ENCODE measurements at places on chromosomes 6 and 20.

DNA sequence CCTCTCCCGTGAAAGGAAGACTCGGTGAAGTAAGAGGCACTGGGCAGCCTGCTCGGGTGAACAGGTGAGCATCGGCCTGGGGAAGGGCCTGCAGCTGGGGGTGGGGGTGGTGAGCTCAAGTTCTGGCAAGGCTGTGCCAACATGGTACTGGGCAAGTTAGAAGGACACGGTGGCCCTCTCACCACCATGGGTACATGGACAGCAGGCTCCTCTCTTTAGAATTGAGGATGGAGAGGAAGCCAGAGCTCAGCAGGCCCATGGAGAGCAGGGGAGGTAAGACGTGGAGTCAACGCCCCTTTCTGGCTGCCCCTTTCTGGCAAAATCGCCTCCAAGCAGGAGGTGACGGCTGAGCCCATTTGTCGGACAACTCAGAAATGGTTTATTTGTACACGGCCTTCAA, 135.6 kb downstream of the ANKRD60 start:
- no peak for DNase-seq

- no peak for DNase-seq
These were observed 3.2 kb upstream of the TGM3 start for GRCh38 chr20:2292416-2293110.

- DNase-seq: peak; percentile 10
These were observed 3.8 kb downstream of the EFHC1 start for GRCh38 chr6:52423971-52424381.

DNA sequence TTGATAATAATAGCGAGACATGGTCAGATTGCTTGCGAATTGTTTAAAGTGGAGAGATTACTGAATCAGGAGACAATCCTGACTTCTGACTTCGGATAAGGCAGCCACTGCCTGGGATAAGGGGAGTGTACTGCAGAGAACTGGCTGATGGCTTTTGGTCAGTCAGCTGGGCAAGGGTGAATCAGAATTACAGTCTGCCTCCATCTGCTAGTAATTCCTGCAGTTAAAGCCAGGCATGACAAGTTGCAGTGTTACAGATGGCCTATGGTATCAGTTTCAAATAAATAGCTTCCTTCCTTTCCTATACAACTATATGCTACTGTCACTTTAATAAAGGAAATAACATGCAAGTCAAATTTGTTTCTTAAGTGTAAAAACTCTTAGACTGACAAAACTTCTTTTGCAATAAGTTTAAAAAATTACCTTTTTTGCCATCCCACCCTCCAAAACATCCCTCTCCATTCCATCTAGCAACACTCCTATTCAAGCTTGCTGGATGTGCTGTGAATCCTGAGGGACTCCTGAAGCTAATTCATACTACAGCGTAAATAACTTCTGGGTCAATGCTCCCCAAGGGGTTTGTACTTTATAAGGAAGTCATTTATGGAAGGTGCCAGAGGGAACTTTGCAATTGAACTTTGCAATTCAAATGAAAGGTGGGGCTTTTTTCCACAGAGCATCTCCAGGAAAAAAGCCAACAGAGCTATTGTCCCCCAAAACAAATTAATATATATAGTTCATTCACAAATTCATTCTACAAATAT, 245.2 kb downstream of the ADGRB3 start:
- DNase-seq: no peak

DNA sequence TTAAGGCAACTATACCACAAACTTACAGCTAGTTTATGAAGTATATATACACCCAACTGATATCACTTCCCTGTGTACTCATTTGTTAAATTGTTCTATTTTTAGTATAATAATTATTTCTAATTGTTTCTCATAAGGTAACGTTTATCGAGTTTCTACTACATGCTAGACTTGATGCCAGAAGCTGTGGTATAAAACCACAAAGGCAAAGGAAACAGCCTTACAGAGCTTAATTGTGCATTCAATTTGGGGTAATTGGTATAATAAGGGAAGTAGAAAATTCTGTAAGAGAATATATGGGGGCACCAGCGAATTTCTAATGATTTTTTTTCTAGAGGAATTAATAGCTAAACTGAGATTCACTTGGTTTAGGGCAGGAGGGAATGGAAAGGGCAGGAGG, 183.9 kb downstream of the GRM1 start:
- no peak for DNase-seq

GRCh38 chr6:167564416-167565250, 239.7 kb downstream of the TTLL2 start:
- DNase-seq: no peak

GRCh38 chr6:130075879-130076460, 57.6 kb downstream of the L3MBTL3 start:
- DNase-seq: no peak

- DNase-seq: no peak
These were observed 128.0 kb upstream of the SASH1 start for GRCh38 chr6:148214667-148215066.

- no peak for DNase-seq
These were observed 133.7 kb upstream of the TBX18 start for GRCh38 chr6:84897988-84898594.

- no peak for DNase-seq
These were observed 399.9 kb upstream of the HSF2 start for GRCh38 chr6:121999456-122000065.

GRCh38 chr6:161292145-161292544, 18.3 kb upstream of the AGPAT4 start:
- no peak for DNase-seq

- no peak for DNase-seq
These were observed 86.8 kb upstream of the AFDN start for GRCh38 chr6:167739721-167740475.

DNA sequence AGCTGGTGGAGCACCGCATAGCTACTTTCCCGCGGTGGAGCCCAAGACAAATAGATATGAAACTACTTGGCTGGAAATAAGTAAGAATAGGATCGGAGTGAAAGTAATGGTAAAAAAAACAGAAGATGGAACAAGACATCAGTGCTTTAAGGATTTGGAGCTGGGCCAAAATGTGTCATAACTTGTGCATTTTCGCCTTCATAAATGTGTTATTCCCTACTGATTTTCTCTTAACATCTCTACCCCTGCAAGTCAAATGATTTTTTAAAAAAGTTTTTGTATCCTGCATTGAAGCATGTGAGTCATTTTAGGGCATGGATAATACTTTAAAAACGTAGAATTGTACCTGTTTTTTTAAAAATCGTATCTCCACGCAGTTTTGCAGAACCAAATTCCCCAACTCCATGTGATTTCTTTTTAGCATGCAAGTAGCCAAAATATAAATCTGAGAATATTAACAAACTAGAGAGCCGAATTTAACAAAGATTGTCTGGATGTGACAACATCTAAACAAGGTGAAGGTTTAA, 882 bp upstream of the FAM184A start:
- DNase-seq: peak; percentile 27

DNA sequence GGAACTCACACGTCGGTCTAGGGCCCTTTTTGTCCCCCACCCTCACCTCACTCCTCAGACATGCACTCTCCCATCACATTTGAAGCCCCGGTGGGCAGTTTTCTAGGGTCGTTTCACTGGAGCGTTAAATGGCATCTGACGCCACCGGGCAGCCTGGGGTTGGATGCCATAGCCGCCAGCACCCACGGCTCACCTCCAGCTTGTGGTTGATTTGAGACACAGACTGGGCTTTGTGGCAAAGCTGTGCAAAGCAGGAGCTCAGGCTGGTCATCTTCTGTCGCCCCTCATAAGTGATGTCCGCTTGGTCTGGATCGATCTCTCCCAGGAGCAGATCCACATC, 530 bp downstream of the GOPC start:
- peak; percentile 2 for DNase-seq

DNA sequence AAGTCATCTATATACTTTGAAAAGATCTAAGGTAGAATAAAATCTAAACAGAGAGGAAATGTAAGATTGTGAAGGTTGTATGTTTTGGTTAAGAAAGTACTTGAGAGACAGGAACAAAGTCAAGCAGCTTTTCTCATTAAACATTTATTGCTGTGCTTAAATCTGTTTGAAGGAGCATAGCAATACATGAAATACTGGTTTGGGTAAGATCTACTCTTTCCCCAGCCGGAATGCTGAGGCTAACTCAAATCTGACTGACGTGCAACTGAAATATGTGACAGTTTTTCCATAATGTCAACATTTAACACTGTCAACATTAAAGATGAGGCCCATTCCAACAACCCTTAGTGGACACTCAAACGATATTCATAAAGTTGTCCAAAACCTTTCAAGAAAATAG, 59.9 kb downstream of the MAN1A1 start:
- no peak for DNase-seq

DNA sequence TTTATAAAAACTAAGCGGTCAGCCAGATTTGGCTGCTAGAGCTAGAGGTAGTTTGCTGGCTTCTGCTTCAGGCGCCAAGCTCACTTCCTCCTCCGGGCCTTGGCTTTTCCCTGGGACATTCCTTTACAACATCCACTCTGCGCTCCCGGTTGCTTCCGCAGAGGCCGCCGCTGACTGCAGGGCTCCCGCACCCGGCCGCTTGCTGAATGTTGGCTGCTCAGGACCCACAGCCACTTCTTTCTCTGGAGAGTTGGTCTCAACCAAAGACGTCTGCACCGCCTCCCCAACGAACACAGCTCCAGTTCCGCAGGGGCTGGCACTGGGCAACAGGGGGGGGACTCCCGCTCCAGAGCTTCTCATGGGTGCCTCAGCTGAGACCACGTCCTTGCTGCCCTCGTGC, 282.8 kb downstream of the TFAP2C start:
- DNase-seq: no peak

DNA sequence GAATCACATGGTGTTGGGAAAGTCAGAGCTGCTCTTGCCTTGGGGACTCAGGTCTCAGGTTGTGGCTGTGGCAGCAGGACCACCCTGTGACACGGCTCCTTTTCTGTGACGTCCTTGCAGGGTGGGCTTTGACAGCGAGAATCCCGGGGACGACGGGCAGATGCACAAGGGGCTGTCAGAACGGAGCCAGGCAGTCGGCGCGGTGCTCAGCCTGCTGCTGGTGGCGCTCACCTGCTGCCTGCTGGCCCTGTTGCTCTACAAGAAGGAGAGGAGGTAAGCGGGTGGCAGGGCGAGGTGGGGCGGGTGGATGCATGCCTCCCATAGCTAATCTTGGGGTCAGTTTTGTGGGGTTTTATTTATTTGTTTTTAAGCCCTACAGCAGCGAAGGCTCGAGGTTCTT, 19.2 kb upstream of the SLC22A1 start:
- DNase-seq: no peak

DNA sequence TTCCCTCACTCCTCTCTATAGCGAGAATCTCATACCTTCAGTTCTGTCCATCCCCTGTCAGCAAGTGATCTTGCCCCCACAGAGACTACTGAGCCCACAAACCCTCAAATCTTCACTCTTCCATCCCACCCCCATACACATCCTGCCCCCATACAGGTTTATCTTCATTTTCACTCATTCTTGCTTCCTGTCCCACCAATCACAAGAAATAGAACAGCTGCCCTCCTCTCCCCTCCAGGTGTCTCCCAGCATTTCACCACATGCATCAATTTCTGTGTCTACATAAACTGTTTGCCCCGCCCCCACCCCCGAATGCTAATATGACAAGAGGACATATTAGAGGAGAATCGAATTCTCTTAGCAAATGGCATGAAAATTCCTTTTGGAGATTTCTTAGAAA, 54.9 kb upstream of the CARMIL1 start:
- no peak for DNase-seq

DNA sequence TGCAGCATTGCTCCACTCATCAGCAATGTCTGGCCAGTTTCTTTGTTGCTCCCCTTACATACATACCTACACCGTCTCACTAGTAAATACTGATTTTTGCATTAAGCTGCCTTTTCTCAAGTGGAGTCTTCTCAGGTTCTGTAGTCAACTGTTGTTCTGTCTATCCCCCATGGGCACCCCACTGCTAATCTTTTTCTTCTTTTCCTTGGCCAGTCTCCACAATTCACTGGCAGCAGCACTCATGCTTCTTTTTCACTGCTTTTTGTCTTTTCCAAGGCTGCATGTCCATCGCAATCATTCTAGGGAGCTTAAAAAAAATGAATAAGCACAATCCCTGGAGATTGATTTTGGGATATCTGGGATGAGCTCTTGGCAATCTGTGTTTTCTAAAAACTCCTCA, 10.3 kb upstream of the ERVFRD-1 start:
- no peak for DNase-seq

DNA sequence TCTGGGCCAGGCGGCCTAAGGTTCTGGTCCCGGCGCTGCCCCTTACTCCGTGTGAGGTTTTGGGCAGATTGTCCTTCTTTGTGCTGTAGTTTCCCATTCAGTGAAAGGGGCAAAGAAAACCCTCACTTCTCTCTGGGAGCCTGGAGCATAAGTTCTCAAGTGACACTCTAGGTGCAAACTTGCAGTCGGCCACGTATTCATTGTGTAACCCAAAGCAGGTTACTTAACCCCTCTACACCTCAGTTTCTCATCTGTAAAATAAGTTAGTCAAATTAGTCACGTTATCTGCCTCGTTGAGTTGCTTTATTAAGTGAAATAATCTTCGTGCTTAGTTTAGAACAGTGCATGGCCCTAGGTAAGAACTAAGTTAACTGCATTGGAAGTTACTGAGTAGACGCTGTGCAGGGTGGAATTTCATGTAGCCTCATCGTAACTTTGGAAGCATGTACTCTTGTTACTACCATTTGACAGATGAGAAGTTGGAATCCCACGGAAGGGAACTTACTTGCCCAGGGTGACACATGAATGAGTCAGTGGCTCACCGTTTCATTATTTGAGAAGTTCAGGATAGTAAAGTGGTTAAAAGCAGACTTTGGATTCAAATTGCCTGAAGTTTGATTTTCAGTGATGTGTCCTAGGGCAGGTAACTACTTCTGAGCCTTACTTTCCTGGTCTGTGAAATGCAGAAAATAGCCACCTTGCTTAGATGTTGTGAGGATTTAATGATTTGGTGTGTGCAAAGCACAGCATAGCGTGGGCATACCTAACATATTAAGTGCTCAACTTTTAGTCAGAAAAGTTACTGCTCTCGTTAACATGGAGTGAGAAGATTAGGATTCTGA, 556 bp upstream of the MROH8 start:
- DNase-seq: peak; percentile 32

- DNase-seq: no peak
These were observed 395.4 kb downstream of the FRK start for GRCh38 chr6:115665310-115665709.

GRCh38 chr20:48747840-48748414, 79.9 kb downstream of the PREX1 start:
- no peak for DNase-seq

DNA sequence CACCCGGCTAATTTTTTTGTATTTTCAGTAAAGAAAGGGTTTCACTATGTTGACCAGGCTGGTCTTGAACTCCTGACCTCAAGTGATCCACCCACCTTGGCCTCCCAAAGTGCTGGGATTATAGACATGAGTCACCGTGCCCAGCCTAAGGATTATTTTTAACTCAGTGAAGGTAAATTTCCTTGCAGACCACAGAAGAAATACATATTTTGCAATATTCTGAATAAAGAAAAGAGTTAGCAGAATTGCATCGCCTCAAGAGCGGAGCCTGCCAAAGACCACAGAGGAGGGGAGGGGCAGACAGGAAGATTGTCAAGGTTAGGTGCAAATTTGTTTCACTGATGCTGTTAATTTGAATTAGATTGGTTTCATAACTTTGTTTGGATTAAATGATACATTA, 47.4 kb downstream of the SOD2 start:
- no peak for DNase-seq

GRCh38 chr20:33983371-33983770, 10.3 kb upstream of the RALY start:
- DNase-seq: no peak
